ENCODE measurements at places on chromosomes 6 and 20.

GRCh38 chr6:30915591-30915946 is 1.5 kb downstream of the VARS2 start:
- peak; percentile 50 for DNase-seq

- no peak for DNase-seq
Observed at GRCh38 chr6:22247916-22248482, 48.8 kb downstream of the PRL start.

GRCh38 chr6:36913082-36913481 is 27.3 kb downstream of the C6orf89 start:
- DNase-seq: no peak

GRCh38 chr6:158028421-158028820 is 46.8 kb downstream of the SYNJ2 start:
- no peak for DNase-seq

DNA sequence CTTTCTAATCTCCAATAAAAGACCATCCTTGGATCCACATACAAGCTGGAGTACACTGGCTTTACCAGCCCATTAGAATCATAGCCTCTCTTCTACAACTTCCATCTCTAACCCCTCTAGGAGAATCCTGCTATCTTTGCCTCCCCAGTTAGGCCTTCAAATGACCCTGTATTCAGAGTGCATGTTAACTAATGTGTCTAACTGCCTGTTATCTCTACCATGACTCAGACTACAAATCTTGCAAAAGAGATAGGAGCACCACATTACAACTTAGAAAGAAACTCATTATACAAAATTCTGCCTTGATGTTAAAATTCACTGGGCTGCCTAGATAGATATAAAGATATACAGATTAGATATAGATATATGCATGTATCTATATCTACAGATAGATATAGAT is 28.2 kb downstream of the GPR63 start:
- DNase-seq: no peak

Measured in CD4-positive, alpha-beta T cell treated with Interleukin-17A for 1 hour (primary cell).